Naive thymus-derived CD8-positive, alpha-beta T cell (primary cell): ENCODE measurements at places on chromosomes 7 and 10. TPM values are rescaled to one million over a fixed set of nuclear protein-coding genes. Genes with fewer than 3 reads are reported as not detected.

Gene AGK
- 26.3 TPM for total RNA-seq

- H3K4me1 ChIP-seq: peaks cover 14% of the 10 kb centered on the region
- H3K36me3 ChIP-seq: peaks cover 15% of the 10 kb centered on the region
- no peaks in the 10 kb centered on the region for H3K27me3 ChIP-seq
- H3K4me3 ChIP-seq: no peak overlapping the region
- H3K27ac ChIP-seq: no peak overlapping the region
- DNase-seq: no peak
Observed at GRCh38 chr10:50501924-50502452, 121.8 kb downstream of the SGMS1 start.

DNA sequence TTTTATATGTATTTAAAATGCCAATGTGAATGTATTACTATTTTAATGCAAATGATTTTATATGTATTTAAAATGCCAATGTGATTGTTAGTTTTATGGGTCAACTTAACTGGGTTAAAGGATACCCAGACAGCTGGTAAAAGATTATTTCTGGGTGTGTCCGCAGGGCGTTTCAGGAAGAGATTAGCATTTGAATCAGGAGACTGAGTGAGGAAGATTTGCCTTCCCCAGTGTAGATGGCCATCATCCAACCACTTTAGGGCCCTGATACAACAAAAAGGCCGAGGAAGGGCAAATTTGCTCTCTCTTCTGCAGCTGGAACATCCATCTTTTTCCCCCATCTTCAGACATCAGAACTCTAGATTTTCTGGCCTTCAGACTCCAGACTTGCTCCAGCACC lies 116.2 kb downstream of the BAMBI start:
- H3K27me3 ChIP-seq: peaks cover 32% of the 10 kb centered on the region
- H3K36me3 ChIP-seq: no peaks in the 10 kb centered on the region
- no peak overlapping the region for H3K4me3 ChIP-seq
- DNase-seq: no peak

- DNase-seq: peak; percentile 18
- H3K4me3 ChIP-seq: peak overlapping the region; percentile 65
Observed at GRCh38 chr7:2072042-2072441, 160.7 kb downstream of the MAD1L1 start.

DNA sequence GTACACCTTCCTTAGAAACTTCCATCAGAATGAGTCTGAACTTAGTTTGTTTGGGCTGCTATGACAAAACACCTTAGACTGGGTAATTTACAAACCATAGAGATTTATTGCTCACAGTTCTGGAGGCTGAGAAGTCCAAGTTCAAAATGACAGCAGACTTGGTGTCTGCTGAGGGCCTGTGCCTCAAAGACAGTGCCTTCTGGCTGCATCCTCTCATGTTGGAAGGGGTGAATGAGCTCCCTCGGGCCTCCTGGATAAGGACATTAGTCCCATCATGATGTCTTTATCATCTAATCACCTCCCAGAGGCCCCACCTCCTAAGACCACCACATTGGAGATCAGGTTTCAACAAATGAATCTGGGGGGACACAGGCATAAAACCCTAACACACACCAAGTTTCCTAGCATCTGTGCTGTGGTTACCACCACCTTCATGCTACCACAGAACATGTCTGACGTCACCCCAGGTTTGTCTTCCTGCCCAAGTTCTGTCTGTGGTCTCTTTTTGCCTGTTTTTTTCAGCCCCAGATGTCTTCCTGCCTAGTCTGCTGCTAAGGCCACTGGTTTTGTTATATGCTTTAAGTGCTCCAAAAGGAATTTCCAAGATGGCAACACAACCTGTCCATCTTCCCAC lies 150.9 kb upstream of the COBL start:
- peaks cover 32% of the 10 kb centered on the region for H3K4me1 ChIP-seq
- DNase-seq: peak; percentile 71
- H3K27ac ChIP-seq: no peak overlapping the region
- peaks cover 10% of the 10 kb centered on the region for H3K27me3 ChIP-seq

Gene TMUB1
- 45.6 TPM for total RNA-seq

Gene SHLD2
- total RNA-seq: 24.1 TPM

GRCh38 chr7:115133248-115133647 lies 211.4 kb downstream of the MDFIC start:
- H3K27me3 ChIP-seq: no peaks in the 10 kb centered on the region
- no peak for DNase-seq
- no peak overlapping the region for H3K27ac ChIP-seq

DNA sequence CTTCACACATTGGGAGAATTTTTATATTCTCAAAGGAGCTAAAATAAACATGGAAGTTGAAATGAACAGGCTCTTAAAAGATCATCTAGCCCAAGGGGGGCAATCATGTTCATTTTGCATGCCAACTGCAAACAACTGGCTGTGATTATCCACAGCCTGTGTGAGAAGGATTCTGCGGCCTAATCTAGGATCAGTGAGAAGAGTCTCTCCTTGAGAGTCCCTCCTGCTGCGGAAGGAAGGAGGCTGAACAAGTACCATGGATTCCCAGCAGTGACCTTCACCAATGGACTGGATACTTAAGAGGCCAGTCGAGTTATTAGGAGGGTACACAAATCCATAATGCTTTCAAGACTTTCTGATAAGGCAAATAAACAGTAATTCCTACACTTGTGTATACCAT lies 76.7 kb downstream of the IGF2BP3 start:
- H3K36me3 ChIP-seq: no peaks in the 10 kb centered on the region
- no peaks in the 10 kb centered on the region for H3K27me3 ChIP-seq
- no peaks in the 10 kb centered on the region for H3K4me1 ChIP-seq
- DNase-seq: no peak
- no peak overlapping the region for H3K27ac ChIP-seq

- H3K27ac ChIP-seq: no peak overlapping the region
- no peak overlapping the region for H3K4me3 ChIP-seq
- no peak for DNase-seq
- peaks cover 3% of the 10 kb centered on the region for H3K36me3 ChIP-seq
- H3K27me3 ChIP-seq: peaks cover 89% of the 10 kb centered on the region
Observed at GRCh38 chr10:49394933-49395740, 752 bp downstream of the DRGX start.

- peak; percentile 17 for DNase-seq
- no peaks in the 10 kb centered on the region for H3K27me3 ChIP-seq
- peak overlapping the region; percentile 93 for H3K27ac ChIP-seq
- H3K4me3 ChIP-seq: no peak overlapping the region
- peaks cover 16% of the 10 kb centered on the region for H3K4me1 ChIP-seq
Observed at GRCh38 chr7:155001756-155002410, 1.0 kb downstream of the PAXIP1 start.

Gene TCAF2
- 15.4 TPM for total RNA-seq

GRCh38 chr7:134806197-134806596 lies 26.8 kb downstream of the CALD1 start:
- H3K4me3 ChIP-seq: no peak overlapping the region
- H3K36me3 ChIP-seq: no peaks in the 10 kb centered on the region

- no peak for DNase-seq
- H3K4me3 ChIP-seq: no peak overlapping the region
- no peaks in the 10 kb centered on the region for H3K27me3 ChIP-seq
- H3K27ac ChIP-seq: no peak overlapping the region
Observed at GRCh38 chr10:112912410-112912928, 37.6 kb upstream of the TCF7L2 start.

Gene MSMB
- not detected for total RNA-seq

Gene SPDYE2
- total RNA-seq: 1.0 TPM

DNA sequence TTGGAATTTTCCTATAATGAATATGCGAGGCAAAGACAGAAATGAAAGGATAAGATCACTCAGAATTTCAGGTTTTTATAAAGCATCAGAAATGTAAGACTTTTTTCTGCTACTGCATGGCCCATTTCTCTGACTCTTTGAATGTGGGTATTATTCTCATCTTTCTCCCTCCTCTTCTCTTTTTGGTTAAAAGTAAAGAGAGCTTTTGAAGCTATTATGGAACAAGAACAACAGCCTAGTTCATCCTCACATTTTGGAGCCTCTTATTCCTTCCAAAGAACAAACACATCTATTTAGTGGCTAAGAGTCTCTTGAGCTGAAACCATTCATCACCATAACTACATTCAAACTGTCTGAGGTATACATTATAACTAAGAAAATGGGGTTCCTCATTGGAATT lies 19.4 kb upstream of the ATRNL1 start:
- DNase-seq: no peak
- H3K4me3 ChIP-seq: no peak overlapping the region
- H3K27me3 ChIP-seq: peaks cover 6% of the 10 kb centered on the region
- no peaks in the 10 kb centered on the region for H3K36me3 ChIP-seq

GRCh38 chr10:32132357-32132946 lies 76.2 kb upstream of the KIF5B start:
- H3K4me3 ChIP-seq: no peak overlapping the region
- no peaks in the 10 kb centered on the region for H3K36me3 ChIP-seq
- no peak overlapping the region for H3K27ac ChIP-seq
- H3K27me3 ChIP-seq: no peaks in the 10 kb centered on the region
- peaks cover 4% of the 10 kb centered on the region for H3K4me1 ChIP-seq

- no peak overlapping the region for H3K27ac ChIP-seq
- no peak overlapping the region for H3K4me3 ChIP-seq
- peaks cover 3% of the 10 kb centered on the region for H3K4me1 ChIP-seq
- no peak for DNase-seq
- no peaks in the 10 kb centered on the region for H3K36me3 ChIP-seq
Observed at GRCh38 chr7:31475368-31475767, 38.5 kb upstream of the ITPRID1 start.

Gene CALML3
- total RNA-seq: not detected
